ENCODE measurements at places on chromosomes 12 and 14.

DNA sequence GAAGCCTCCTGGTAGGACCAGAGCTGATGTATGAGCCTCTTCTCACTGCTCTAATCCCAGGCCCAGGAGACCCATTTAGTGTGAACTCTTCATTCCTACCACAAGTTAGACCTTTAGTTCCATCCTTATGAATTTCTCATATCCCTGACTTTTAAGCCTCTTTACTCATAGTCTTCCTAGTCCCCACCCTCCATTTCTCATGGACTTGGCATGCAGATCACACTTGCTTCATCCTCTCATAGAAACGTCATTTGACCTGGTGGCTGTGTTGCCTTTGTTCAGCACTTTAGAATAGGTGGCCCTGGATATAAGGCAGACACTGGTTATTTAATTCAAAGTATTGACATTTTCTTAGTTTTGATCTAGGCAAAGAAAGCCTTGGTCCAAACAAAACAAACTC lies 99.5 kb downstream of the SLC16A7 start:
- no peak for DNase-seq

- no peak for DNase-seq
Measured at GRCh38 chr12:40921563-40922163, 229.4 kb downstream of the CNTN1 start.

GRCh38 chr12:105812366-105812765 lies 326.4 kb downstream of the NUAK1 start:
- no peak for DNase-seq

- no peak for DNase-seq
Measured at GRCh38 chr12:27614386-27614785, 81.9 kb upstream of the REP15 start.

DNA sequence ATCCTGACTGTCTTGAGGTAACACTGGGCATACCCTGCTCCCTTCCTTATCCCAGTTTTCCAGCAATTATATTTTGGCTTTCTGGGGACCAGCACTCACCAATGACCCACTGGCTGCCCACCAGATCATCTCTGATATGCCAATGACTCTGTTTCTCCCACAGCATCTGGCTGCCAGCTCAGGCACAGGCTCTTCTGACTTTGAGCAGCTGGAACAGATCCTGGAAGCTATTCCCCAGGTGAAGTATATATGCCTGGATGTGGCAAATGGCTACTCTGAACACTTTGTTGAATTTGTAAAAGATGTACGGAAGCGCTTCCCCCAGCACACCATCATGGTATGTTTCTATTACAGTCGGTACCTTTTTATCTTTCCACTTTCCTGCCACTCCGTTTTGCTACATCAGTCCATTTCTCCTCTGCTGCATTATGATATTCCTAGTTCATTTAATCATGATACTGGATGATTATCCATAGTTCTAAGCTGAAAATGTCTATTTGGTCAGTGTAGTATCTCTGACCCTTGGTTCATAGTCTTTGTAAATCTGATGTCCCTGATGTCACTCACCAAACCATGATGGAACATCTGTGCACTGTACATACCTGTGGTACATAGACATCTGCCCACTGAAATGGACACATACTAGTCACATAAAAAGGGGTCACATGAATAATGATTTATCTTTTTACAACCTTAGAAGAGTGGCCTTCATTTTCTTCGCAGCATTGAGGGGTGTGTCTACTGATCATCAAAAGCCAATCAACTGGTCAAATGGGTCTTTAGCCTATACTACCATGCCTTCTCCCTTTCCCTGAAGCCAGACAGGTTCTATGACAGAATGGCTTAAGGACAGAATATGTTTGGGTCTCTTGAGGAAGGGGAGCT lies 3.3 kb downstream of the GMPR2 start:
- DNase-seq: no peak

GRCh38 chr12:112096070-112096469 lies 12.5 kb downstream of the NAA25 start:
- DNase-seq: no peak

GRCh38 chr12:46459861-46460545 lies 87.4 kb upstream of the SLC38A2 start:
- no peak for DNase-seq

DNA sequence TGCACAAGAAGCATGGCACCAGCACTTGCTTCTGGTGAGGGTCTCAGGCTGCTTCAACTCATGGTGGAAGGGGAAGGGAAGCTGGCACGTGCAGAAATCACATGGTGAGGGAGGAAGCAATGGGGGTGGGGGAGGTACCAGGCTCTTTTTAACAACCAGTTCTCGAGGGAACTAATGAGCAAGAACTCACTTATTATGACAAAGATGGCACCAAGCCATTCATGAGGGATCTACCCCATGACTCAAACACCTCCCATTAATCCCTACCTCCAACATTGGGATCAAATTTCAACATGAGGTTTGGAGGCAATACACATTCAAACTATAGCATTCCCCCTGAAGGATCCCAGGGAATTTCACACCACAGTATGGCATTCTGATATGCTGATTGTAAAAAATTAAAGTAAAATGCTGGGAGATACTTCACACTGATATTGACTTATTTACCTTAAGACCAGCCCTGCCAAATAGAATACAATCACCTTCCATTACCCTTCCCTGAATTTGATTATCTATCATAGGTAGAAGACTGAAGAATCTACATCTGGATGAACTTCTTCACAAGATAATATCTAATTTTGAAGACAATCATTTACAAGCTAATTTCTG lies 201.7 kb upstream of the PLXNC1 start:
- no peak for DNase-seq

GRCh38 chr12:109432842-109433304 lies 44.2 kb downstream of the KCTD10 start:
- peak; percentile 77 for DNase-seq

- DNase-seq: no peak
Measured at GRCh38 chr12:77679686-77680085, 151.0 kb upstream of the NAV3 start.

GRCh38 chr14:103022002-103022684 lies 35.2 kb downstream of the CDC42BPB start:
- DNase-seq: no peak

DNA sequence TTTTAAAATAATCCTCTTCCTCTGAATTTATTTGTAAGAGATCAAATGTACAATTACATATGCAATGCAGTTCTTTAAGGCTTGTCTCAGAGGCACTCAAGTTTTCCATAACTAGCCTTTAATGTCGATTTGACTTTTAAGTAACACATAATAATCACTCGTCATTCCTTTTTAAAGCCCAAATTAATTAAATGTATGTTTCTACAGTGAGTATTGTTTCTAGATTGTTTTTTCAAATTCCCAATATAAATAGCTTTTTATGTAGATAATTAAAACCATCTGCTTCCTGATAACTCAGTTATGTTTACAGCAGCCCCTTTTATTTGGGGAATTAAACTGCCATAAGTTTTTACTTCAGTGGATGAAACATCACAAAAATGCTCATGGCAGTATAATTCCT lies 185.1 kb downstream of the ETNK1 start:
- DNase-seq: no peak

DNA sequence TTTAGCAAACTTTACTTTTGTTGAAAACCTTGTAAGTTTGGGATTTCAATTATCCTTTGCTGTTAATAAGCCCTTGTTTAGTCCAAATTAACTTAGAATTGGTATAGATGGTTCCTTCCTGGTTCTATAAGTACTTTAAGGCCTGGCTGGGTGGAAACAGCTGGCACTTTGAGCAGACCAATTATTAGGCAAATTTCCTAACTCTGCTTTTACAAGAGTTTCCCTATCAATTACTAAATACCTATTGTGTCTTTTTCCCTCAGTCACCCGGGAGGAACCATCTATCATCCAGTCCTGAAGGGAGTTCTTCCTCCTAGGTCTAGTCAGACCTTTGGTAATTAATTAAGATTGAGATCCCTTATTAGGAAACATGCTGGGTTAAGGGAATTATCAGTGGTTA lies 138.0 kb downstream of the SLC38A6 start:
- DNase-seq: no peak

- DNase-seq: no peak
Measured at GRCh38 chr14:50714450-50715073, 46.5 kb upstream of the SAV1 start.

- no peak for DNase-seq
Measured at GRCh38 chr12:13978876-13979275, 2.5 kb downstream of the GRIN2B start.

- DNase-seq: no peak
Measured at GRCh38 chr12:101608301-101609133, 13.7 kb downstream of the MYBPC1 start.

- DNase-seq: no peak
Measured at GRCh38 chr12:31234955-31235867, 90.7 kb downstream of the SINHCAF start.
